ENCODE measurements at places on chromosomes 16 and 17. TPM values are rescaled to one million over a fixed set of nuclear protein-coding genes. Genes with fewer than 3 reads are reported as not detected.

DNA sequence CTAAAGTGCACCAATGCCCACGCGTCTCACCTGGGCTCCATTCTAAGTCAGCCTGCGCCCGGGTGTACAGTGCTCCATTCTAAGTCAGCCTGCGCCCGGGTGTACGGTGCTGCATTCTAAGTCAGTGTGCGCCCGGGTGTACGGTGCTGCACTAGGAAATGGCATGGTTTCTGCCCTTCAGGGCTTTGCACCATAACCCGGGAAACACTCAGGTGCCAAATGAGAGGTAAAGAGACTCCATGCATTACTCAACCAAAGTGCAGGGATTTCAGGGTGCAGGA, 29.2 kb upstream of the FASN start:
- no peak for DNase-seq

DNA sequence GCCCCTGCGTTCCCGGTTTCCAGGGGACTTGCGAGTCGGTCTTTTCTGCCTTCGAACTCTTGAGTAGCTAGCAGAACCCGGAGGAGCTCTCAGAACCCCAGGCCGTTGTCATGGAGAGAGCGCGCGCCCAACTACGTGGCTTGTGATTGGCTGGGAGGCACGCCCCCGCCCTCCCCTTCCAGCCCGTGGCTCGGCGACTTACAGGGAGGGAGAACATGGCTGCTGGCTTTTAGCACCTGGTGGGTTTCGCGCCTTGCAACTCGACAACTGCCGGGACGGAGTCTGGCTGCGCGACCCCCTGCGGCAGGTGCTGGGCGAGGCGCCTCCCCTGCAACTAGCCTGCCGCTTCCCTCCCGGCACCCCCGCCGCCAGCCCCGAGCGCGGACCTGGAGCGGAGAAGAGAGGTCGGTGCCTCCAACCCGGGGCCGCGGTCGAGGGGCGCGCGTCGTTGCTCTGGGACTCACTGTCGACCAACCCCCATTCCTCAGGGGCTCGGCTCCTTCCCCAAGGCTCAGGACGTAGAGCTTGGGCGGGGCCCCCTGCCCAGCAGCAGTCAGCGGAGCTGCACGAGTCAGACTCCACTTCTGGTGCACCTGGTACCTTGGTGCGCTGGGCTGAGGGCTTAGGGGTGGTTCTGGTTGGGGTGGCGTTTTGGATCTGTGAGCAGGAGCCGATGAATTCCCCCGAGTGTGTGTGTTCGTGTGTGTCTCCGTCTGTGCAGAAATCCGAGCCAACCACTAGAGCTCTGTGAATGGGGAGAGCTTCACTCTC, 9.0 kb upstream of the ZFP90 start:
- peak; percentile 72 for DNase-seq

DNA sequence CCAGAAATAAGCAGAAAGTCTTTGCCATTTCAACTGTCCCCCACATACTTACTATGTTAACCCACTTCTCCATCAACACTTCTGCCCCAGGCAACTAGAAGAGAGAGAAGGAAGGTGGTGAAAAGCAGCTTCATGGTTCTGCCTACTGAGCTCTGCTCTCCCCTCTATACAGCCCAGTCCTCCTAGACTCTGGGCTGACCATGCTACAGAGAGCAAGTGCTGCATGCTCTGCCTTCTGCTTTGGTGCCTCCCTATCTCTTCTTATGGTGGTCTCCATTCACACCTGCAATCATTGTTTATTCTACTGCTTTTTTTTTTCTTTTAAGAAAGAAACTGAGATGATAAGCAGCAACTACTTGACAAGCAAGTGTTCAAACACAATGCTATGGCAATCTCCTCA, 20.3 kb upstream of the CD300E start:
- DNase-seq = no peak

Gene CEP112
- 6.7 TPM for total RNA-seq

- no peak for DNase-seq
Observed at GRCh38 chr16:25693631-25694030, 1.9 kb downstream of the HS3ST4 start.

Data from A172 (cell line).